ENCODE measurements at places on chromosomes 2 and 18.

DNA sequence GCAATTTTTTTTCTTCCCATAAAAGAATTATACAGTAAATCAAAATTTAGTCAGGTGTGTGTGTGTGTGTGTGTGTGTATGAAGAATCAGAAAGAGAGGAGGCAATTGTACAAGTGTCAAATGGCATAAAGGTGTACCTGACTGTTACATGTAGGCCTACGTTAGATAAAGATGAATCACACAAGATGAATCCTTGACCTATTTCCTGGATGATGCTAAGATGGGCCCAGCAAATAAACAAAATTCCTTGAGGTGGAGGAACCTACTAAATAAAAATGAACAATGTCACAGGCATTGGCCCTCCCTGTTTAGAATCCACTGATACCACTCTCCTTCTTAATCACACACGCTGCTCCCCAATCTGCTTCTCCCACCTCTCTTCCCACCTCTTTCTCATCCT, 79.7 kb upstream of the LRATD1 start:
- no peak for DNase-seq
- no peaks in the 10 kb centered on the region for H3K27me3 ChIP-seq
- no peak overlapping the region for H3K27ac ChIP-seq
- H3K4me3 ChIP-seq: no peak overlapping the region

- no peaks in the 10 kb centered on the region for H3K4me1 ChIP-seq
- peak; percentile 46 for DNase-seq
- H3K27me3 ChIP-seq: no peaks in the 10 kb centered on the region
- H3K36me3 ChIP-seq: no peaks in the 10 kb centered on the region
Measured at GRCh38 chr2:100606726-100607343, 44.0 kb downstream of the PDCL3 start.

GRCh38 chr18:37445368-37445767, 120.2 kb downstream of the CELF4 start:
- no peak overlapping the region for H3K27ac ChIP-seq
- no peaks in the 10 kb centered on the region for H3K4me1 ChIP-seq

GRCh38 chr2:166106431-166107015, 21.3 kb downstream of the SCN1A start:
- no peaks in the 10 kb centered on the region for H3K36me3 ChIP-seq
- no peaks in the 10 kb centered on the region for H3K4me1 ChIP-seq
- H3K27me3 ChIP-seq: no peaks in the 10 kb centered on the region
- no peak overlapping the region for H3K27ac ChIP-seq
- H3K4me3 ChIP-seq: no peak overlapping the region
- no peak for DNase-seq

GRCh38 chr2:119449521-119449920, 17.9 kb downstream of the TMEM37 start:
- H3K27me3 ChIP-seq: peaks cover 19% of the 10 kb centered on the region
- H3K4me3 ChIP-seq: no peak overlapping the region
- no peaks in the 10 kb centered on the region for H3K36me3 ChIP-seq
- no peak for DNase-seq
- no peaks in the 10 kb centered on the region for H3K4me1 ChIP-seq

DNA sequence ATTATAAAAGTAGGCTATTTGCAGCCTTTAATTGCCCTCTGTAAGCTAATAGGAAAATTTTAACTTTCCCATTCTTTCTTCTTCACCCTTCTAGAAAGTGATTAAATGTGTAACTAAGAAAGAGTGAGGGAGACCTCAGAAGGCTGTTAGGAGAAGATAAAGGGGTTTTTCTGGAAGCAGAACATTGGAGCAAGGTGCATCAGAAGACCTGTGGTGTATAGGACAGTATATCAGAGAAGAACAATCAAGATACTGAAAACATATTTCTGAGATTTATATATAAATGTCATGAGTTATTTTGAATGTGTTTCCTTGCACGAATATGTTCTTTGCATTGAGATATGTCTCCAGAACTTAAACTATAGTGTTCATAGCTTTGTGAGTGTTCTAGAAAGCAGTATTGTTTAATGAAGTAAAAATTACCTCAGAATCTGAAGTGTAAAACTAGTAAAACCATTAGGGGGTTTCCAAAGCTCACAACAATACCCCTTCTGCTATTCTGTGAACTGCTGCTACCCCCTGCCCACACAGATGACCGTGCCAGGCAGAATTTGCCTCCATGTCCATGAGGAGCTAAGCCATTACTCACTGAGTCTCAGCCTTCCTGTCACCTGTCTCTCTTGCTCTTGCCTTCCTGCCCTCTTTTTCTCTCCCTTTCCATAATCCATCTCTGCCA, 537.9 kb downstream of the EPHA4 start:
- H3K27me3 ChIP-seq: no peaks in the 10 kb centered on the region
- H3K27ac ChIP-seq: no peak overlapping the region

- no peaks in the 10 kb centered on the region for H3K27me3 ChIP-seq
- peak; percentile 47 for DNase-seq
- peaks cover 32% of the 10 kb centered on the region for H3K36me3 ChIP-seq
Measured at GRCh38 chr2:73984203-73984921, at the start of gene TET3. TSS of gene TET3 (plus strand) at chr2:73984910. CDS start at chr2:73986404, 1,494 bp downstream.

- no peaks in the 10 kb centered on the region for H3K4me1 ChIP-seq
- H3K27ac ChIP-seq: no peak overlapping the region
- no peak for DNase-seq
- no peaks in the 10 kb centered on the region for H3K36me3 ChIP-seq
- no peaks in the 10 kb centered on the region for H3K27me3 ChIP-seq
- no peak overlapping the region for H3K4me3 ChIP-seq
Measured at GRCh38 chr2:220269367-220269766, 641.9 kb downstream of the SLC4A3 start.

GRCh38 chr2:59171019-59171418, 929.9 kb upstream of the FANCL start:
- no peaks in the 10 kb centered on the region for H3K4me1 ChIP-seq
- H3K4me3 ChIP-seq: no peak overlapping the region
- H3K27ac ChIP-seq: no peak overlapping the region
- DNase-seq: no peak

- H3K4me1 ChIP-seq: no peaks in the 10 kb centered on the region
- H3K36me3 ChIP-seq: no peaks in the 10 kb centered on the region
- no peak overlapping the region for H3K4me3 ChIP-seq
Measured at GRCh38 chr2:46847185-46847710, 68.4 kb downstream of the MCFD2 start.

DNA sequence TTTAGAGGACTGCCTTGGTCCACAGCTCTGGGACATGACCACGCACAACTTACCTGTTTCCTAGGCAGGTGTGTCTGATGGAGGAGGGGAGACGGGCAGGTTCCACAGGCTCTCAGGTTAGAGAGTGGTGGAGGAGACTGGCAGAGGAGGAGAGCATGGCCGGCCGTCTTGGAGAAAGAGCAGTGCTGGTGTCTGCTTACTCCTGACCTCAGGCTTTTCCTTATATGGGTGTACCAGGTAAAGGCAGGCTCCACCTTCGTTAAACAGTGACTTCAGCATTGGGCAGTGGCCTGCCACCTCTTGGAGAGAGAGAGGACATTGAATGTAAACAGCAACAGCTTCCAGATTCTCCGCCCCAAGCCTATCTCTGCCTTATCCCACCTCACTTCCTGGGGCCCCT, at the start of gene CAPN13:
Gene CAPN13 (minus strand): TSS at position 198 of the 400 bp plus-strand sequence. CDS start 20,121 bp downstream, outside the sequence.
- no peak for DNase-seq
- H3K4me3 ChIP-seq: no peak within 1 kb of the TSS
- H3K36me3 ChIP-seq: no peaks in the 10 kb centered on the region

DNA sequence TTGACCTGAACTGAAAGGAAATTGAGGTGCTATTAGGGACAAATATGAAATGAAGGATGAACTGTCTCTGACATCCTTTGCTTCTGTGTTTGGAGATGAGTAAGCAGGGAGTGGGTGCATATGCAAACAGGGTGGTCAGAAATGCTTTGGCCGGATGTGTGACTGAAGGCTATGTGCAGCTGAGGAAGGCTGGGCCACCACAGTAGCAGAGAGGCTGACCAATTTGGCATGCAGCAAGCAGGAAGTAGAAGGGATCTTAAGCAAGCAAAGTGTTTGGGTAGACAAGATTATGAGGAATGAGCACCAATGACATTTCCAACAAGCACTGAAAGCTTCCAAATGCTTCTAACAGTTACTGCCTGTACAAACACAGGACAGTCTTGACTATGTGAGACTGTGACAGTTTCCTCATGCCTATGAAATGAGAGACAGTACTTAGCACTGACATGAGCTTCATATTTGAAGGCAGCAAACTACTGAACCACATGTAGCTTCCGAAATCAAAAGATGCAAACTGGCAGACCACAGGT, 3.3 kb upstream of the ACTR3 start:
- peaks cover 39% of the 10 kb centered on the region for H3K4me1 ChIP-seq
- DNase-seq: peak; percentile 69
- H3K4me3 ChIP-seq: peak overlapping the region; percentile 94
- peak overlapping the region; percentile 94 for H3K27ac ChIP-seq

DNA sequence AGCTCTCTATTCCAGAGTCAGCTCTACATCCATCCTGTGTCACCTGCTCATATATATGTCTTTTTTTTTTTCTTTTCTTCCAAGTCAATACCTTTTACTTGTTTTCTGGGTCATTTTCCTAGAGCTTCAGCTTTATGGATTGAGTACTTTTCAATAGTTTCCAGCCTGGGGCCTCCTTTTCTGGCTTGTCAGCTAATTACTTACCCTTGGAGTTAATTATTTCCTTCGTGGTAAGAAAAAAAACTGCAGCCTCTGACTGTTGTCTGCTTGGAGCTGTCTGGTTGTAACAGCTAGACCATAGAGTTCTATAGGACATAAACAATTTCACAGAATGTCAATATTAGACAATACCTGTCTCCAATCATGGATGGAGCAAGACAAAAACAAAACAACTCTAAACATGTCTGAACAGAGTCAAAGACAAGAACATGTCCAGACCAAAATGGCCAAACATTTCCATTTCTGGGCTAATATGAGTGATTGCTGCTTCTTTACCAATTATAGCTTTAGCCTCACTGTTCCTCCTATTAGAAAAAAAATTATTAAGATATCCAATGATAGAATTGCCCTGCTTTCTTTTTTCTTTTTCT, 643.1 kb downstream of the SLC4A3 start:
- no peak overlapping the region for H3K4me3 ChIP-seq
- no peak for DNase-seq
- no peaks in the 10 kb centered on the region for H3K4me1 ChIP-seq
- no peaks in the 10 kb centered on the region for H3K36me3 ChIP-seq
- H3K27me3 ChIP-seq: no peaks in the 10 kb centered on the region

- H3K27ac ChIP-seq: no peak overlapping the region
- peaks cover 9% of the 10 kb centered on the region for H3K27me3 ChIP-seq
- no peak overlapping the region for H3K4me3 ChIP-seq
- DNase-seq: no peak
Measured at GRCh38 chr2:65577654-65578053, 145.3 kb upstream of the SPRED2 start.

GRCh38 chr2:45705233-45705632, 53.8 kb downstream of the PRKCE start:
- H3K36me3 ChIP-seq: peaks cover 17% of the 10 kb centered on the region
- no peak for DNase-seq
- H3K4me1 ChIP-seq: no peaks in the 10 kb centered on the region
- no peak overlapping the region for H3K4me3 ChIP-seq
- H3K27me3 ChIP-seq: no peaks in the 10 kb centered on the region

GRCh38 chr2:27810455-27810854, 38.9 kb downstream of the MRPL33 start:
- H3K4me3 ChIP-seq: no peak overlapping the region
- no peaks in the 10 kb centered on the region for H3K36me3 ChIP-seq
- H3K4me1 ChIP-seq: peaks cover 8% of the 10 kb centered on the region
- H3K27me3 ChIP-seq: no peaks in the 10 kb centered on the region
- no peak overlapping the region for H3K27ac ChIP-seq
- no peak for DNase-seq

DNA sequence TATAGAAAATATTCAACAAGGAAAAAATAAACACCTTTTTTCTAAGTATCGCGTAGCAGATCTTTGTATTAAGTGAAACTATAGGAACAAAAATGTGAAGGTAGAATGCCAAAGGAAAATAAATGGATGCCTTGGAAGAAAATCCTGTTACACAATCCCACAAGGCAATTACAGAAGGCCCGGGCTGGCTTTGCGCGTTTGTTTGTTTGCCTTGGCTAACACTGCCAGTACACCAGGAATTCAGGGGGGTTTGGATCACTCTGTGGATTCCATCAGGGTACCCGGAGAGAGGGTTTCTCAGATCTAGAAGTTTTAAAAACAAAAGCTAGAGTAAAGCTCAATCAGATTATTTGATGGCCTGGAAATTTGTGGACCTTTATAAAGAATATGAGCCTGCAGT, 478.3 kb downstream of the FBXO15 start:
- H3K27me3 ChIP-seq: no peaks in the 10 kb centered on the region
- no peaks in the 10 kb centered on the region for H3K36me3 ChIP-seq
- H3K27ac ChIP-seq: no peak overlapping the region
- no peak overlapping the region for H3K4me3 ChIP-seq
- H3K4me1 ChIP-seq: no peaks in the 10 kb centered on the region

DNA sequence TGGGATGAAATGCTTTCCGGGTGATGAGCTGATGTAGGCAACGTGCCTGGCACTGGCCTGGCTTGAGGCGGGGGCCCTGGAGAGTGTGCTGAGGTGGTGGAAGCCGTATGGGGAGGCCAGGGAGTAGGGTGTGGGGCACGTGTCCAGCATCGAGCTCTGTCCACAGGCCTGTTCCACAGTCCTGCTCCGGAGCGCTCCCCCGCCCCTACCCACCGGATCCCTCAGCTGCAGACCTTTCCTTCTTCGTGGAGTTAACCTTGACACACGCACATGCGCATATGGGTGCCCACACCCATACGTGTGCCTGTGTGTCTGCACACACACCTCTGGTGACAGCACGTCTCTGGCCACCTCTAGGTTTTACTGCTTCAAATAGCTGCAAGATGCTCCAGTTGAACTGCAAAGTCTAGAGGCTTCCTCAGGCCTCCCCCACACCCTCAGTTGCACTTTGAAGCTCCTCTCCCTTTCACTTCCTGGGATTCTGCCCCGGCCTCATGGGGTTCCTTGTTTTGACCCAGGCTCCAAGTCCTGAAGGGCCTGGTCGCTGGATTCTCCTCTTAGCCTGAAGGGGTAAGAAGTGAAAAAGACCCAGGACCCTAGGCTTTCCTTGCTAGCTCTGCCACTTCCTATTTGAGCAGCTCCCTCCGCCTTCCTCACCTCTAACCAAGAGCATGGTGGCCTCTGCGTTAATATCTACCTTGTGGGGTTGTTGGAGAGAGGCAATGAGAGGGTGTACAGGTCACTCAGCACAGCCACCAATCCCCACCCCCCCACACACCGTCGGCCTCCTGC, 49.5 kb downstream of the INHBB start:
- no peak for DNase-seq
- peaks cover 5% of the 10 kb centered on the region for H3K27me3 ChIP-seq
- H3K36me3 ChIP-seq: no peaks in the 10 kb centered on the region
- no peaks in the 10 kb centered on the region for H3K4me1 ChIP-seq
- no peak overlapping the region for H3K27ac ChIP-seq
- no peak overlapping the region for H3K4me3 ChIP-seq

GRCh38 chr2:54107903-54108615, 7.4 kb upstream of the ACYP2 start:
- peaks cover 9% of the 10 kb centered on the region for H3K4me1 ChIP-seq
- H3K4me3 ChIP-seq: no peak overlapping the region
- H3K27ac ChIP-seq: no peak overlapping the region
- no peak for DNase-seq

- H3K4me1 ChIP-seq: peaks cover 28% of the 10 kb centered on the region
- H3K27me3 ChIP-seq: peaks cover 2% of the 10 kb centered on the region
- peak; percentile 80 for DNase-seq
Measured at GRCh38 chr2:64228126-64228678, 84.0 kb upstream of the PELI1 start.

GRCh38 chr2:154470376-154470775, 228.1 kb upstream of the KCNJ3 start:
- H3K27me3 ChIP-seq: no peaks in the 10 kb centered on the region
- no peaks in the 10 kb centered on the region for H3K36me3 ChIP-seq
- no peak overlapping the region for H3K4me3 ChIP-seq
- no peaks in the 10 kb centered on the region for H3K4me1 ChIP-seq

Data from activated CD4-positive, alpha-beta T cell treated with anti-CD3 and anti-CD28 coated beads for 36 hours (primary cell).